NCI-H1417 (cell line): ENCODE measurements at places on chromosomes 2 and 18.

GRCh38 chr2:138107288-138107687 is 143.0 kb downstream of the HNMT start:
- DNase-seq: no peak

DNA sequence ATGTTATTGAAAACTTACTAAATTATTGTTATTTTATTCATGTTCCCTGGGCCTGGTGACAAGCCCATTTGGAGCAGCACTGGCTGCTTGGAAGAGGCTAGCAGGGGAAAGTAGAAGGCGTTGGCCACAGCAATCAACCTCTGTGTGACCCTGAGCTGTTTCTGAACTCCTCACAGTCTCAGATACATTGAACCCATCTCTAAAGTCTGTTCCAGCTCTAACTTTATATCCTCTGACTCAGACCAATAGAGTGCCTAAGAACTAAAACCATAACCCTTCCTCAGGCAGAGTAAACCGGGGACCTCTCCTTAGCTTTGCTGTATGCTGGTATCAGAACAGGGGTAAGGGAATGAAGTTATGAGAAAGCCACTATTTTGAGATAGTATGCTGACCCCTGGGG is 96.4 kb upstream of the NOL4 start:
- DNase-seq: no peak

GRCh38 chr2:55114082-55114481 is 63.8 kb upstream of the RTN4 start:
- no peak for DNase-seq

DNA sequence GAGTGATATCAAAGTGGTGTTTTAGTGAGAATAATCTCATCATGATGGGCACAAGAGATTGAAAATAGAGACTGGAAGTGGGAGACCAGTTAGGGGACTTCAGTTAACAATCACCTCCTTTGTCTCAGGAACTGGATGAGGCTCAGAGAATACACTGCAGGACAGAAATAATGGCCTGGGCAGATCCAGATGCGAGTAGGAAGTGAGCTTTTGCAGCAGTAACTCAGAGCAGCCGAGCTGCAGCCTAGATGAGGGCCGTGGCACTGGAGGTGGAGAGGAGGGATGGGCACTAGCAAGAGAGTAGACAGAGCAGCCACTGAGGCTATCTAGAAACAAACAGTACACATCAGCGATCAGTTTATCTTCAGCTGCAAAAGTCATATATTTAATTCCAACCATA is 48.6 kb downstream of the CYB5A start:
- DNase-seq: no peak

DNA sequence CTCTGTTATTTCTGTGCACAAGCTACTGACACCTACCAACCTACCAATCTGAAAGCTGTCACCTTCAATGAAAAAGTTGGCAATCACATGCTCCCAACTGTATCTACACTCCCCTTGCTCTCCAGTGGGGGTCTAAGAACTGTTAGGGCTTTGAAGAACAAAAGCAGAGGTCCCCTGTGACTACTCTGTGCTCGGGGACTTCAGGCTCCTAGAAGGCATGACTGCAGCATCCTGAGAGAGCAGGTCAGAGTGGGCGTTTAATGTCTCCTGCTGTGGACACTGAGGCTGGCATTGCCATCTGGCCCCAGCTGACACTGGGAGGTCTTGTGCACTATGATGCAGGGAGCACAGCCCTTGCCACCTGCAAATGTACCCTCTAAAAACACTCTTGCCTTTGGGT is 93.3 kb downstream of the ACTR2 start:
- no peak for DNase-seq

- DNase-seq: no peak
These were observed 30.2 kb upstream of the LRATD1 start for GRCh38 chr2:14602309-14602708.

DNA sequence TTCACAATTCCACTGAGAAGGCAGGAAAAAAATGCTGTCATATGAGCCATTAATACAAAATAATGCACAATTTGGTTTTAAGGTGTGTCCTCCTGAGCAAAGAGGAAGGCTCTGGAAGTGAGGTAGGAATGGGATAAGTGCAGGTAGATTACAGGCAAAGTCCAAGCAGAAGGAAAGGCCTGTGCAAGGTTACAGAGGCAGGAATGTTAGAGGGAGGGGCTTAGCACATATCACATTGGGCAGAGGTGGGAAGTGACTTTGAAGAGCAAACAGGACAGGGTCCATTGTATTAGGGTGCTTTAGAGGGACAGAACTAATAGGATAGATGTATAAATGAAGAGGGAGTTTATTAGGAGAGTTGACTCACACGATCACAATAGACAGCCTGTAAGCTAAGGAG is 14.7 kb upstream of the CLIP4 start:
- DNase-seq: no peak

- DNase-seq: no peak
These were observed 114.9 kb upstream of the SULT1C3 start for GRCh38 chr2:108124736-108125495.

GRCh38 chr2:200125444-200126284 is 170.3 kb downstream of the MAIP1 start:
- DNase-seq: no peak

DNA sequence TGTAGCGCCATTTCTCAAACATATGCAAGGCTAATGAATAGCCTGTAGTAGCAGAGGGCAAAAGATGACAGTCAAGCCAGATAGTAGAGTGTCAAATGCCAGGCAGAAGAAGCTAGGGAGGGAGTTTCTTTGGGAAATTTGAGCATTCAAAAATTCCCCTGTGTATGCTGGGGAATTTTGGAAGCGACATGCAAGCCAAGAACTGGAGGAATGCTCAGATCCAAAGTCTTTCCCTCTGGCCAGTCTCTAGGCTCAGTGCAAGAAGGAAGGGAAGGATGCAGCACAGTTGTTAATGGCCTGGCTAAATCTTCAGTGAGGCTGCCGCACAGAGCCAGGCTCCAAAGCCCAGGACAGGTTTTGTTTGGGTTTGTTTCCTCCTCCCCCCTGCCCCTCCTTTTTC is 59.9 kb downstream of the ATP9B start:
- no peak for DNase-seq

- DNase-seq: no peak
These were observed 35.7 kb downstream of the ACVR1C start for GRCh38 chr2:157592948-157593347.

GRCh38 chr2:136750065-136750464 is 15.3 kb upstream of the THSD7B start:
- DNase-seq: no peak
